ENCODE measurements at places on chromosomes 2 and 18. TPM values are rescaled to one million over a fixed set of nuclear protein-coding genes. Genes with fewer than 3 reads are reported as not detected.

The GALNT1 gene
- total RNA-seq: 82.5 TPM

- H3K27ac ChIP-seq: no peak overlapping the region
- DNase-seq: no peak
Measured at GRCh38 chr2:222239091-222239490, 59.7 kb downstream of the PAX3 start.

The IGFBP5 gene
- 141 TPM for total RNA-seq

The GDF7 gene
- 0.37 TPM for total RNA-seq

DNA sequence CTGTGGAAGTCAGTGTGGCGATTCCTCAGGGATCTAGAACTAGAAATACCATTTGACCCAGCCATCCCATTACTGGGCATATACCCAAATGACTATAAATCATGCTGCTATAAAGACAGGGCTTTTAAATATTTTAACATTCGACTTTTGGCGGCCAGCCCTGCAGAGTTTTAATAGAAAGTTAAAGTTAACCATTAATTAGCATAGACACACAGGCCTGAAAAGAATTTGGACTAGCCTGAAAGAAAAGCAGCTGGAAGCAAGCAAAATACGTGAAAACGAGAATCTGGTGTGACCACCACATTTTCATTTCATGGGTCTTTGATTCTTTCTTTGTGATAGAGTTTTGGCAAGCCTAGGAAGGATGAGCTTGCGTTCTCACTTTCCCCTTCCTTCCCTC is 184.0 kb downstream of the SCG2 start:
- no peaks in the 10 kb centered on the region for H3K4me1 ChIP-seq
- H3K36me3 ChIP-seq: no peaks in the 10 kb centered on the region
- DNase-seq: no peak
- no peaks in the 10 kb centered on the region for H3K27me3 ChIP-seq

The CCDC68 gene
- 16.1 TPM for total RNA-seq

The KCNG2 gene
- total RNA-seq: 1.1 TPM

DNA sequence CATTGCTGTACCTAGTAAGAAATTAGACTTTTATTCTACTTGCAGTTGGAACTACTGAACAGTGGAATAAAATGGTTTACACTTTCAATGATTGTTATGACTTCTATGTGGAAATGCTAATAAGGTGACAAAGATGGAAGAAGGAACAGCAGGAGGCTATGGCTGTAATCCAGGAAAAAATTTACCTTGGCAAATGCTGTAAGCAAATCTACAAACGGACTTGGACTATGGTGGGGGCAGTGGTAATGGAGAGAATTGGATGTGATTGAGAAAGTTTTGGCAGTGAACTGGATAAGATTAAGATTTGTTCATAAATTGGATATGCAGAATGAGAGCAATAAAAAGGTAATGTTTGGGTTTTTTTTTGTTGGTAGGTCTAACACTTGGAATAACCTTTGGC is 111.0 kb upstream of the ERBB4 start:
- H3K36me3 ChIP-seq: no peaks in the 10 kb centered on the region
- H3K4me3 ChIP-seq: no peak overlapping the region
- H3K4me1 ChIP-seq: no peaks in the 10 kb centered on the region
- H3K27me3 ChIP-seq: no peaks in the 10 kb centered on the region
- H3K27ac ChIP-seq: no peak overlapping the region

DNA sequence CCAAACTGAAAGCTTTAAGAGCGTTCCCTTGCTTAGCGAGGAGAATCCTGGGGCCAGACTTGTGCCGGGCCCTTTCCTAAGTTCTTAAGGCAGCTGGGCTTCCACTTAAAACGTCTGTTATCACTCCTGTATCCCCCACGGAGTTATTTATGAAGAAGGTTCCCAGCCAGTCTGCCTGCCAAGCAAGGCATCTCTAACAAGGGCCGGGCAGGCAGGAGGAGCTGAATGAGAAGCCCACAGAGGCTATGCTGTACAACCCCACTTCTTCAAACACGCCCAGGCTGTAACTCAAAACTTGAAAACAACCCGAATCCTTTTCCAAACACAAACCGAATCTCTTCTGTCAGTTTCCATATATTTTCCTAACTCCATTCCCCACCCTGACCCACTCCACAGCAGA is 39.0 kb upstream of the ZFP36L2 start:
- H3K27me3 ChIP-seq: no peaks in the 10 kb centered on the region
- DNase-seq: peak; percentile 67

The IL36G gene
- total RNA-seq: not detected

GRCh38 chr2:65392609-65393008 is 39.8 kb downstream of the SPRED2 start:
- no peak overlapping the region for H3K4me3 ChIP-seq
- H3K36me3 ChIP-seq: no peaks in the 10 kb centered on the region
- DNase-seq: no peak
- H3K27ac ChIP-seq: no peak overlapping the region
- H3K27me3 ChIP-seq: no peaks in the 10 kb centered on the region
- peaks cover 13% of the 10 kb centered on the region for H3K4me1 ChIP-seq

- no peak overlapping the region for H3K27ac ChIP-seq
- no peak overlapping the region for H3K4me3 ChIP-seq
- no peaks in the 10 kb centered on the region for H3K27me3 ChIP-seq
Measured at GRCh38 chr2:223510713-223511112, 91.4 kb downstream of the SCG2 start.

The NEU2 gene
- not detected for total RNA-seq

The PRKAG3 gene
- not detected for total RNA-seq

GRCh38 chr2:187445051-187445450 is 3.0 kb downstream of the CALCRL start:
- no peaks in the 10 kb centered on the region for H3K4me1 ChIP-seq
- peak overlapping the region; percentile 35 for H3K27ac ChIP-seq
- H3K36me3 ChIP-seq: no peaks in the 10 kb centered on the region

The M1AP gene
- 0.47 TPM for total RNA-seq

The KCNE4 gene
- total RNA-seq: 5.9 TPM

GRCh38 chr2:119674711-119675500 is 4.1 kb upstream of the TMEM177 start:
- H3K27me3 ChIP-seq: no peaks in the 10 kb centered on the region
- H3K4me1 ChIP-seq: peaks cover 4% of the 10 kb centered on the region
- H3K36me3 ChIP-seq: no peaks in the 10 kb centered on the region

DNA sequence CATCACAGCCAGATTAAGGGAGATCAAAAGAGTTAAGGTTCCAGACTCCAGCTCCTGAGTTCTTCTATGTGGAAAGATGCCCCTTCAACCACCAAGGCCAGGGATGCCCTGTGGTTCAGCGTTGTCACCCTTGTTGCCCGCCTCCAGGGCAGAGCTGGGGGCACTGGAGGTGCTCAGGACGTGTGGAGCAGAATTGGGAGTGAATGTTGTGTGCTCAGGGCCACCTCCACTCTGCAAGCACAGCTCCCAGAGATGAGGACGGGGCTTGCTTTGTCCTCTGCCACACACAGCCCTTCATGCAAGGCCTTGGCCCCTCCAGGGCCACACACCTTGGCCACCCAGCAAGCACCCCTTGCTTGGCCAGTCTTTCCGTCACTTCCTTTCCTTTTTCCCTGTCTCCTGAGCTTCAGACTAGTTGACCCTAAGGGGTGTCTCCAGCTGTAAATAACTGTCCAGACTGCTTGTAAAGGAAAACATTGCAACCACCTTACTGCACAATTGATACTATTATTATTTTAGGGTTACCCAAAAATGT is 103.3 kb downstream of the AGAP1 start:
- H3K27ac ChIP-seq: no peak overlapping the region
- no peaks in the 10 kb centered on the region for H3K4me1 ChIP-seq
- no peaks in the 10 kb centered on the region for H3K27me3 ChIP-seq
- H3K36me3 ChIP-seq: no peaks in the 10 kb centered on the region

DNA sequence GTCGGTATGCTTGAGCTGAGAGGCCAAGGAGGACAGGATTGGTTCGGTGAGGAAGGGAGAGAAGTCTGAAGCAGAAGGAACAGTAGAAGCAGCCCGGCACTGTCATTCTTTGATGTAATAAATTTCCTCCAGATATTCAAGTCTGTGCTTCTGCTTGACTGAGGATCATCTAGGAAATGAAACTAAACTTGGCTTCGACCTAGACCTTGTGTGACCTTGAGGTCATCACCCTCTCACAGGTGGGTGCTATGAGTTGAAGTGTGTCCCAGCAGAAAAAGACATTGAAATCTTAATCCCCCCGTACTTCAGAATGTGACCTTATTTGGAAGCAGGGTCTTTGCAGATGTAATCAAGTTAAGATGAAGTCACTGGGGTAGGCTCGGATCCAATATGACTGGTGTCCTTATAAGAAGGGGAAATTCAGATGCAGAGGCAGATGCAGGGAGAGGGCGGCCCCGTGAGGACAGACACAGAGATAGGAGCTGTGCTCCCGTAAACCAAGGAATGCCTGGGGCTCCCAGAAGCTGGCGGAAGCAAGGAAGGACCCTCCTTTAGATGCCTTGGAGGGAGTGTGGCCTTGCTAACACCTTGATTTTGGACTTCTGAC is 49.0 kb downstream of the PRKCE start:
- no peaks in the 10 kb centered on the region for H3K36me3 ChIP-seq
- no peaks in the 10 kb centered on the region for H3K4me1 ChIP-seq
- H3K27ac ChIP-seq: no peak overlapping the region
- H3K4me3 ChIP-seq: no peak overlapping the region

The C2orf72 gene
- 0.67 TPM for total RNA-seq

- no peaks in the 10 kb centered on the region for H3K36me3 ChIP-seq
- no peak for DNase-seq
- no peak within 1 kb of the TSS for H3K4me3 ChIP-seq
- H3K27me3 ChIP-seq: peaks cover 32% of the 10 kb centered on the region
- peaks cover 58% of the 10 kb centered on the region for H3K4me1 ChIP-seq
- peak within 1 kb of the TSS; percentile 71 for H3K27ac ChIP-seq
Measured at GRCh38 chr2:240624950-240625621, at the start of gene GPR35. TSS of gene GPR35 (plus strand) at chr2:240625480. CDS start at chr2:240629953, 4,473 bp downstream.

- no peak overlapping the region for H3K4me3 ChIP-seq
- H3K27me3 ChIP-seq: no peaks in the 10 kb centered on the region
- peak overlapping the region; percentile 81 for H3K27ac ChIP-seq
- DNase-seq: no peak
- no peaks in the 10 kb centered on the region for H3K36me3 ChIP-seq
- H3K4me1 ChIP-seq: peaks cover 64% of the 10 kb centered on the region
Measured at GRCh38 chr2:10410001-10410822, 37.9 kb downstream of the ODC1 start.

The DPY30 gene
- 58.0 TPM for total RNA-seq

GRCh38 chr2:108444941-108445840 is 3.8 kb upstream of the GCC2 start:
- H3K27ac ChIP-seq: no peak overlapping the region
- DNase-seq: no peak
- no peaks in the 10 kb centered on the region for H3K4me1 ChIP-seq
- no peaks in the 10 kb centered on the region for H3K27me3 ChIP-seq
- no peak overlapping the region for H3K4me3 ChIP-seq

The DQX1 gene
- 0.24 TPM for total RNA-seq

- H3K36me3 ChIP-seq: no peaks in the 10 kb centered on the region
- no peaks in the 10 kb centered on the region for H3K4me1 ChIP-seq
- no peaks in the 10 kb centered on the region for H3K27me3 ChIP-seq
- no peak for DNase-seq
- H3K4me3 ChIP-seq: no peak overlapping the region
Measured at GRCh38 chr18:58842978-58843687, 21.5 kb upstream of the ZNF532 start.

- no peak overlapping the region for H3K27ac ChIP-seq
- no peaks in the 10 kb centered on the region for H3K27me3 ChIP-seq
- peaks cover 24% of the 10 kb centered on the region for H3K4me1 ChIP-seq
- H3K4me3 ChIP-seq: no peak overlapping the region
- DNase-seq: no peak
Measured at GRCh38 chr18:44732599-44732998, 51.9 kb downstream of the SETBP1 start.

- H3K4me1 ChIP-seq: no peaks in the 10 kb centered on the region
- DNase-seq: peak; percentile 57
- H3K27me3 ChIP-seq: no peaks in the 10 kb centered on the region
- peaks cover 58% of the 10 kb centered on the region for H3K36me3 ChIP-seq
- no peak overlapping the region for H3K4me3 ChIP-seq
Measured at GRCh38 chr18:8389391-8390340, 219.6 kb upstream of the RAB12 start.

DNA sequence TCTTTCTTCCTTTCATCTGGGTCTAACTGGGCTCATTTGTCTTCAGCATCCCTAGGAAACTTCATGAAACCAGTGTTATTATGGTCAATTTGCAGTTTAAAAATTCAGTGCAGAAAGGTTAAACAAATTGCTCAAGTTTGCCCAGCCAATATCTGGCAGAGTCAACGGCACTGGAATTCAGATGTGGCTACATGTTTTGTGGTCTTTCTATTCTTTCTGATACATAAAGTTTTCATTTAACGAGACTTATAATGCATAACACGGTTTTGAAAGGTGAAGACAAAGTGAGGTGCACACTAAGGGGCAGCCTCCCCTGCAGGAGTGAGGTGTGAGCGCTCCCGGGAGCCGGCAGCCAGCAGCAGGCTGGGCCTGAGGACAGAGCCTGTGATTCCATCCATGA is 164.6 kb downstream of the RTP5 start:
- no peaks in the 10 kb centered on the region for H3K36me3 ChIP-seq
- no peak overlapping the region for H3K27ac ChIP-seq
- no peaks in the 10 kb centered on the region for H3K4me1 ChIP-seq
- no peak overlapping the region for H3K4me3 ChIP-seq
- DNase-seq: no peak
- H3K27me3 ChIP-seq: peaks cover 87% of the 10 kb centered on the region

The SLC4A5 gene
- total RNA-seq: 8.2 TPM

The MYOM1 gene
- total RNA-seq: 1.7 TPM

DNA sequence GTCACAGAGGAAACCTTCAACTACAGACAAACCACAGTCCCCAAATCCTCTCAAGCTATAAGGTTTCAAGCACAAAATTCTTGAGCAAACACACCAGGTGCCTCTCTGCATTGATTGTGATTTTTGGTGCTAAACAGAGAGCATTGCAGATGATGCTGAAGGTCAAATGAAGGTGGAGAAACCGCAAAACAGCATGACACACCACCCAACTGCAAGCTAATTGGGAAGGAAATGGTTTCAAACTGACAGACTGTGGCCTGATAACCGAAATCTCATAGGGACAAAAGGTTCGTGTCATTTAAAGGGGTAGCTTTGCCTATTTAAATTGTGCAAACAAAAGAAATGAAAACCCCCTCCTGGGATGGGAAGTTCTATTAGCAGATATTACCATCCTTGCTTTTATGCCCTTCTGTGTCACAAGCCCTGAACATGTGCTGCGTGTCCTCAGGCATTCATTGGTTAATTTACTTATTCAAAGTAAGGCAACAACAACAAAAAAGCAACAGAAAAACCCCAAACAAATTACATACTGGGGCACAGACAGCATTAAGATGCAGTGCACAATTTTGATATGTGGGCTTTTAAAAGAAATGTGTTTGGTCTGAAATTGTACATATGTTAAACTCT is 154.9 kb downstream of the AQP4 start:
- no peaks in the 10 kb centered on the region for H3K4me1 ChIP-seq
- no peak overlapping the region for H3K27ac ChIP-seq
- no peaks in the 10 kb centered on the region for H3K27me3 ChIP-seq
- H3K4me3 ChIP-seq: no peak overlapping the region

GRCh38 chr2:40310303-40310702 is 141.6 kb downstream of the SLC8A1 start:
- no peaks in the 10 kb centered on the region for H3K36me3 ChIP-seq
- no peaks in the 10 kb centered on the region for H3K27me3 ChIP-seq
- no peak for DNase-seq
- H3K4me1 ChIP-seq: no peaks in the 10 kb centered on the region
- H3K27ac ChIP-seq: no peak overlapping the region
- no peak overlapping the region for H3K4me3 ChIP-seq

Measured in left lung (tissue), 14 donors.